Lower leg skin (tissue), 4 donors: ENCODE measurements at places on chromosomes 2 and 18.

DNA sequence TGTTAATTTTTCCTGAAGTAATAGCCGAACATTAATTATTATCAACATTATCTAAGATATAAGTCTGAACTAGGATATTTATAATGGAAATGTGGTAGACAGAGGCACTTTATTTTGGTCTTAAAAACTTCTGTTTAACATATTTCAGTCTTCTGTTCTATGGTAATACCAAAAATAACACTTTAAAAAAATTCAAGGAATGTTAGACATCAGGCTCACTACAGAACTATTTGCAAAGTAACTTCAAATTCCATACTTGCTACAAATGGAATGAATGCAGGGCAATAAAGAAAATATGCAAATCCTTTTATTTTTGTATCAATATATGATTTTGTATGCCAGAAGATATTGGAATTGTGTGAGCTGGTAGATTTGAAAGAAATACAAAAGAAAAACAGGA is 345.5 kb upstream of the DSEL start:
- no peak for DNase-seq

DNA sequence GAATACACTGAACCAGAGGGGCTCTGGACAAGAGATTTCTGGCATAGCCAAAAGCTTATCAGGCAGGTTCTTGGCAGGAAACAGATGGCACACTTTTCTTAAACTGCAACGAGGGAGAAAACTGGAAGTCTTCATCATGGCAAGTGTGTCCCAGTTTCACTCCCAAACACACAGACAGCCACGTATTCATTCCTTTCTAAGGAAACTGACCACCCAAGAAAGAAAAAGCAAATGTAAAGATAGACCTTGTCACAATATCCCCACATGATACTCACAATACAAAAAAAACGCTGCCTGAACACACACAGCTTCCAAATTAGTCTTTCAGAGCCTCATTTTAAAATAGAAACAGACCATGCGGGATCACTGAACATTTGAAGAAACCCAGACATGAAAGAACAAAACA is 40.6 kb upstream of the RTTN start:
- DNase-seq: no peak

- DNase-seq: no peak
These were observed 64.8 kb downstream of the REV1 start for GRCh38 chr2:99425022-99425421.

DNA sequence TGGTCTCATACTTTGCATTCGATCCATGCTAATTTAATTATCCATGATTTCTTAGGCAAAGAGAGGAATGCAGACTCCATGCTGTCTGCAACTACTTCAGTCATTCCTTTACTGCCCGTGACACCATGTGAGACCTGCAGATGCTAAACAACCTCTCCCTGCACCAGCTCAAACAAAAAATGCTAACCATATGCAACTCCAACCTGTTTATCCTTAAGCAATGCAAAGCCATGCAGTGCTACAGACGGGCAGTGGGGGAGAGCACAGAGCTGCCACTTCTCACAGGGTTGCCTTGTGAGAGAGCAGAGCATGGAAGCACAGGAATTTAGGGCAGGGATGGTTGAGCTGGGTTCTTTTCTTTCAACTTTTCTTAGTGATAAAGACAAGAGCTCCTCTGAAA is 74.9 kb upstream of the KLHL14 start:
- no peak for DNase-seq

GRCh38 chr2:188042412-188042811 is 249.3 kb upstream of the GULP1 start:
- no peak for DNase-seq

DNA sequence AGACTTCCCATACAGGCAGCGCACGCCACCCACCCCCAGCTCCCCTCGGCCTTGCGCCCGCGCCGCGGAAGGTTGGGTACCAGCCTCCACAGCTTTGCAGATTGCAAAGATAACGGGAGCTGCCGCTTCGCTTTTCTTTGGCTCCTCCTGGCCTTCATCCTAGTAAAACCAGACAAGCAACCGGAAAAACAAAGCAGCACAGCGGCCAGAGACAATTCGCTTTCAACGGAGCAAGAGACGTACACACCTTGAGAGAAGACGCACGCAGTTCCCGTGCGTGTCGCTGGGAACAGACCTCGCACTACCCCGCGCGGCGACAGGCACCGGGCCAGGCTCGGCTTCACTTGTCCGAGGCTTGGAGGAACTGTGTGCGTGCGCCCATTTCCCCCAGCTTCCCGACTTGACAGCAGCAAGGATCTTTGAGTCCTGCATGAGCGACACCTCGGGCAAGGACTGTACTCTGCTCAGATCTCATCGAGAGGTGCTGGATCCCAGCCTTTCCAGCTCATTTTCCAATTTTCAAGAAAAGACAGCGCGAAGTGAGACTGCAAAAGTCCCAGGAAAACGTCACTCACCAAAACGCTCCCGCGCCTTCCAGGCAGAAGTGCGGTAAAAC is 964 bp downstream of the ZBTB7C start:
- no peak for DNase-seq

DNA sequence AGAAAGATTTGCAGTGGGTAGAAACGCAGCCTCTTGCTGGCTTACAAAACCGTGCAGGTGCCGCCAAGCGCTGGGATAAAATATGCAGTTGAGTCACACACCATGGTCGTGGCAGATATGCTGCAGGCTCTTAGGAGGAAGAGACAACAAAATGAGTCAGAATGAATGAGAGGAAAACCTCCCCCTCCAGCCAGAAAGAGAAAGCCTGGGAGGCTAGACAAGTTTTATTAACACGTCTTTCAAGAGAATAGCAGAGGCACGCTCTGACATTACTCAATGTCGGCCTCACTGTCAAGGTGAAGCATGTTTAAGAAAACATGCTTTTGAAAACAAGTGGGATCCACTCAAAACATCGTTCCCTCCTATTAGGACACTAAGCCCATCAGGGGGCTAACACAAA is 37.1 kb upstream of the ZCCHC2 start:
- no peak for DNase-seq

- no peak for DNase-seq
These were observed 367.4 kb upstream of the GULP1 start for GRCh38 chr2:187924293-187924692.
